ENCODE measurements at places on chromosomes 4 and X.
A peak's percentile ranks its signal among the peaks of the same experiment; 100 is the strongest.

DNA sequence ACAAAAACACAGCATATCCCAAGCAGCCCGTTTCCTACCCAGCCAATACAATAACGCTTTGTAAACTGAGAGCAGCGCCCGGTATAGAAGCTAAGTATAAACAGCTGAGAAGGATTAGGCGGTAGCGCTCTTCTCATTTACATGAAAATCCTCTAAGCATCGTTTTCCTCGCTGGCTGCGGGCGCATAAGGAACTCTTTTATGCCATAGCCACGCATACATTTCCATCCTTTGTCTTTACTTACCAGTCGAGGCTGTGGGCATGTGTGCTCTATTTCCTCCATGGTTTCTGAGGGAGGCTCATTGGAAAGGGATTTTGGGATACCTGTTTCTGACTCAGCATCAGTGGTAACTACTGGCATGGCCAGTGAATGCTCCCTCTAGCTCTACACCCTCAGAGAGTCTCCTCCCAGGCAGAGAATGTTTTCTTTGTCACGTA lies 383 bp downstream of the PCYT1B start:
- peak; percentile 33 for DNase-seq

GRCh38 chr4:61872983-61873382 lies 672.9 kb downstream of the ADGRL3 start:
- no peak for DNase-seq

GRCh38 chrX:121496966-121497365 lies 449.6 kb downstream of the GLUD2 start:
- no peak for DNase-seq

- DNase-seq: no peak
These were observed 359.1 kb downstream of the DMD start for GRCh38 chrX:32852203-32852602.

GRCh38 chr4:185597532-185598188 lies 62.4 kb upstream of the PDLIM3 start:
- peak; percentile 56 for DNase-seq

GRCh38 chrX:124113621-124114600 lies 152.4 kb downstream of the STAG2 start:
- DNase-seq: no peak

GRCh38 chr4:48173056-48173991 lies 39.3 kb upstream of the TXK start:
- DNase-seq: peak; percentile 86

- peak; percentile 26 for DNase-seq
These were observed 94.7 kb downstream of the TMEM131L start for GRCh38 chr4:153560908-153561307.

- DNase-seq: no peak
These were observed 3.8 kb downstream of the SOD3 start for GRCh38 chr4:24799196-24799543.

Measured in foreskin fibroblast (primary cell).